ENCODE measurements at places on chromosomes 7 and 10.

- DNase-seq: no peak
Observed at GRCh38 chr10:97095701-97096260, 90.0 kb downstream of the SLIT1 start.

DNA sequence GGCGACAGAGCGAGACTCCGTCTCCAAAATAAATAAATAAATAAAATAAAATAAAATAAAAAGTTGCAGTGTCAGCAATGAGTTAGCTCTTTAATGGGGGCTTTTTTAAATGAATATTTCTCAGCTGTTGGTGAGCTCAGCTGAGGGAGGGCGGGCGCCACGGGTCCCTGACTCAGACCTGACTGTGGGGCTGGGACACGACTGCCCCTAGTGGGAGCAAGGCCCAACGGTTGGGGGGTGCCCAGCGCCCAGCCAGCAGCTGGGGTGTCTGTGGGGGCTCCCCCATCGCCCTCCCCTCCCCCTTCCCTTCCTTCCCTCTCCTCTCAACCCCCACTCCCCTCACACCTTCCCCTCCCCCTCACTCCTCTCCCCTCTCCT lies 46.6 kb downstream of the PWWP2B start:
- peak; percentile 80 for DNase-seq

- DNase-seq: no peak
Observed at GRCh38 chr7:119964788-119965542, 308.0 kb upstream of the KCND2 start.

GRCh38 chr7:2725178-2726105 lies 37.4 kb downstream of the AMZ1 start:
- DNase-seq: no peak
